Adipocyte (in vitro differentiated cells): ENCODE measurements at places on chromosomes 3 and 15.

DNA sequence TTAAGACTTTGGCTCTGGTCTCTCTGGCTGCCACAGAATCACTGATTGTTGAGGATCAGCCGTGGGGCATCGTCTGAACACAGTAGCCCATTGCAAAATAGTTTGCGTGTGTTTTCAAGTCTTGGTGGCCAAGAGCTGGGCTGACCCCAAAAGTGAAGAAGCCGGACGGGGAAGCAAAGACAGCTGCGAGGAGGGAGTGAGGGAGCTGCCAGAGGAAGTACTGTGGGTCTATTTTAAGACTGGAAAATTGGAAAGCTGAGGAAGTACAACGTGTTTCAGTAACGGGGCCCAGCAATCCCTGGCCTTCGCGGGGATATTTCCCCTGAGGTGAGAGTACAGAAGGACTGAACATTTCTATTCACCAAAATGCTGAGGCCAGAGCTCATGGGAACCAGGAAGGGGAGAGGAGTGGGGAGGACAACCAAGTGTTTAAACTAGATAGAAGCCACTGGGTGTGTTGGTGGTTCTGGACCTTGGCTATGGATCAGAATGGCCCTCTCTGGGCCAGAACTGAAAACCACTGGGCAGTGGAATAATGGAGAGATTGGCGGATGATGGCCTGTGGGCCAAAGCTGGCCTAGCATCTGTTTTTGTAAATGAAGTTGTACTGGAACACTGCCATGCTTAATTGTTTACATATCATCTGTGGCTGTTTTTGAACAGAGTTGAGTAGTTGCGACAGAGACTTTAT is 34.1 kb upstream of the LIMD1 start:
- peak; percentile 70 for DNase-seq

DNA sequence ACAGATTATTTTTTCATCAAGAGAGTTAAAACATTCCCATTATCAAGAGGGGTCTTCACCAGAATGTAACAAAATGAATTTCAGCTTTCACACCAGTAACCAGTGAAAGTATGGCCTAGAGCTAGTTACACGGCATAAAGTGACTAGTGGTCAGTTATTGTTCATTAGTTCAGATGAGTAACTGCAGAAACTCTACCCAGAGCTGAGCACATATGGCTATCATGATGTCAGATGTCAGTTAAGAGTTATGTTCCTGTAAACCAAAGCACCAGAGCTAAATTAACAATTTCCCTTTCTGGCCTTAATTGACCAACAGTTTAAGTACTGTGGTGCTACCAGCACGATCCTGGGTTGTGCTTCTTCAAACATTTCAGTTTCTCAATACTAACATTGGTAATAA is 6.6 kb upstream of the MRPS25 start:
- DNase-seq = no peak

DNA sequence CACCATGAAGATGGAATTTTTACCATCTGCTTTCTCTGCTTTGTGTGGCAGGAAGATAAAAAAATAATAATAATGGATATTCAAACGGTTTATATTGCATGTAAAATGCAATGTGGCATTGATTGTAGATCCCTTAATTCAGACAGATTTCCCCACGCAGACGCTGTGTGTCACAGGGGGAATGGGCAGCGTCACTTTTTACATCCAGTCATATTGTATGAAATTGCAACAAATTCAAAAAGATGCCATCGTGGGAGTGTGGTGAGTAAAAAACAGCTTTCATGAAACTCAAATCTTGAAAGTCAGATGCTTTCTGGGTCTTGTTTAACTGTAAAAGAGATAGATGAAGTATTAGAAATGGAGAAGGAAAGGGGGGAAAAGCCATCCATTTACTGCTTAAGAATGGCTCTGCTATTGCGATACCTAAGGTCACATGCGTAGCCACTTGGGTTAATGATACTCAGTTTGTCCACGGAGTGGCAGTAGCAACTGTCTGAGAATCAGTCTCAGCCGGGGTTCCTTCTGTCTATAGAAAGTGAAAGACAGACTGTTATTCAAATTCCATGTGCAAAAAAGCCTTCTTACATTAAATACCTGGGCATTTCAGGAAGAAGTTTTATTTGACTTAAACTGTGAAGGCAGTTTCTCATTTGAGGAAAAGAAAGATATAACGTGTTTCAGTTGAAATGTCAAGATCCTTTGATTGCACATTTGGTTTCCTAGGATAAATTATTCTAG is 28.5 kb downstream of the BTD start:
- DNase-seq = peak; percentile 96

DNA sequence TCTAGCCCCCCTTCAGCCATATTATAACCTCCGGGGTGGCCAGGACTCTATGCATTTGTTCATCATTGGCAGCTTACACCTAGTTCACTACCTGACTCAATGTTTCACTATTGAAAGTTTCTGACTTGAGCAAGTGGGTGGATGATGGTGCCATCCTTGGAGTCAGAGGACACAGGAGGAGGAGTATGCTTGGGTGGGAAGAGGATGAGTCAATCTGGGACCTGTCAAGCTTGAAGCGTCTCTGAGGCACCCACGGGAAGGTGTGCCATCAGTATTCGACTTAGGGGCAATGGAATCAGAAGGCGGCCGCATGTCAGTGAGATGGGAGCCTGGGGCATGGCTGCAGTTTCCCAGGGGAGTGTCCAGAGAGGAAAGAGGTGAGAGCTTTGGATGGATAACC is 133.3 kb downstream of the EPHB1 start:
- no peak for DNase-seq

DNA sequence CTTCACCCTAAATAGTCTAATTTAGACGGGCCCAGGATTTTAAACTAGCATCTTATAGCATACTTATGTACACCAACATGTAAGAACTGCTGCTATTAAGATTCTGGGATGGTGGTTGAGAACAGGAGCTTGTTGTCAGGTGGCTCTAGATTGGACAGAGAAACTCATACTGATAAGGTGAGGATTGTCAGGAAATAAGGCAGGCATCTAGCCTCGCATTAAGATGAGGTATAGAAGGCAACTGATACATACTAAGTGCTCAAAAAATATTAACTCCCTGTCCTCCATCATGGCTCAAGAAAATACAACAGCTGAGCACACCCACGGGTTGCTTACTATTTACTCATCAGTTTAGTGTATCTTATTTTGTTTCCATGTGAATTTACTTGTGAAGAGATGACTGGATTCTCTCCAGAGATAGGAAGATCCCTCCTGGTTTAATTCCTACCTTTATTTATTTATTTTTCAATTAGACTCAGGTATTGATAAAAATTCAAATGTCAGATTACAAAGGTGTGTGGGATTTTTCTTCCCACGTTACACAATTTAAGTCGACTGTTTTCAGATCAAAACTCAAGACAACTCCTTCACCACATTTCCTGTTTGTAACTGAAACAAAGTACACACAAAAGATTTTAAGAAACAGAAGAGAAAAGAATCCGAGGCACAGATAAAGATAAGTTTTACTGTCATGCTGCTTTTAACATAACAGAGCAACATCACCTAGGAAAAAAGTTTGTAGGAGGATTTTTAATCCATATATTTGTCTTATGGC is at the start of gene TRAT1:
TRAT1 (plus strand) TSS at position 664 of the 775 bp plus-strand sequence. CDS start 142 bp downstream, outside the sequence.
- DNase-seq = no peak

- DNase-seq = no peak
Observed at GRCh38 chr3:193057616-193058015, 140.0 kb upstream of the MB21D2 start.

DNA sequence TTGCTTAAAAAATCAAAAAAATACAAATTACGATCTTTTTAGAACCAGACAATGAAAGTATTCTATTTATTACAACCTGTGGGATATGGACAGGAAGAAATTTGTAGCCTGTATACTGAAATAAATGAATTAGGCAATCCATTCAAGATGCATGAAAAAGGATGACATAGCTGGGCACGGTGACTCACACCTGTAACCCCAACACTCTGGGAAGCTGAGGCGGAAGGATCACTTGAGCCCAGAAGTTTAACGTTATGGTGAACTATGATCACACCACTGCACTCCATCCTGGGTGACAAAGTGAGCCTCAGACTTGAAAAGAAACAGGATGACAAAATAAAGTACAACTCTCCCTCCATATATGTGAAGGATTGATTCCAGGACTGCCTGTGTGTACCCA is 74.1 kb downstream of the MSL2 start:
- no peak for DNase-seq

GRCh38 chr15:36883713-36884517 is 216.4 kb downstream of the MEIS2 start:
- peak; percentile 96 for DNase-seq

DNA sequence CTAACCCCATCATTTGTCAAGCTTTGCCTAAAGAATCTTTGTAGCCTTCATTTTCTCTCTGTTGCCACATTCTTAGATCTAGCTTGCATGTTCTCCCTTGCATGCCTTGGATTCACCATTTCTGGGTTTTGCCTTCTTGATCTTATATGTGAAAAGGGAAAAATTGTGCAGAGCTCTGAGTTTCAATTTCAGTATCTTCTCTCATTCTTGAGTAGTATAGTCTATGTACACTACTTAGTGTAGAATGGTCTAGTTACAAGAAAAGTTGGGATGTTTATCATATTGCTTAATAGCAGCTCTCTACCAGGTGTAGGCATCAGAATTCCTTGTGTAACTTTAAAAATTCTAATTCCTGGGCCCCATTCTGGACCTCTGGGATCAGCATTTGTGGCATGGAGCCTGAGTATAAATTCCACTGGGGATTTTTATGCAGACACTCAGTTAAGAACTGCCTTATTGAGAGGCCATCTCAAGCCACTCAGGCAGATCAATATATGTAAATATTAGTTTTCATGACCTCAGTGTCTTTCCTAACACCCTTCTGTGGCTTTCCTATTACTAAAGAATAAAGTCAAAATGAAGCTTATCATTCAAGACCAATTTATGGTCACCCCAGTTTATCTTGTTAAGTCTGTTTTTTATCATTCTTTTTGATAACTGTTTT is 23.4 kb downstream of the GTF2E1 start:
- DNase-seq = no peak

GRCh38 chr3:89692601-89693000 is 585.2 kb downstream of the EPHA3 start:
- DNase-seq = no peak

- peak; percentile 59 for DNase-seq
Observed at GRCh38 chr3:53890726-53891475, 758 bp downstream of the SELENOK start.

- no peak for DNase-seq
Observed at GRCh38 chr3:193225302-193226125, 15.5 kb upstream of the PLAAT1 start.

DNA sequence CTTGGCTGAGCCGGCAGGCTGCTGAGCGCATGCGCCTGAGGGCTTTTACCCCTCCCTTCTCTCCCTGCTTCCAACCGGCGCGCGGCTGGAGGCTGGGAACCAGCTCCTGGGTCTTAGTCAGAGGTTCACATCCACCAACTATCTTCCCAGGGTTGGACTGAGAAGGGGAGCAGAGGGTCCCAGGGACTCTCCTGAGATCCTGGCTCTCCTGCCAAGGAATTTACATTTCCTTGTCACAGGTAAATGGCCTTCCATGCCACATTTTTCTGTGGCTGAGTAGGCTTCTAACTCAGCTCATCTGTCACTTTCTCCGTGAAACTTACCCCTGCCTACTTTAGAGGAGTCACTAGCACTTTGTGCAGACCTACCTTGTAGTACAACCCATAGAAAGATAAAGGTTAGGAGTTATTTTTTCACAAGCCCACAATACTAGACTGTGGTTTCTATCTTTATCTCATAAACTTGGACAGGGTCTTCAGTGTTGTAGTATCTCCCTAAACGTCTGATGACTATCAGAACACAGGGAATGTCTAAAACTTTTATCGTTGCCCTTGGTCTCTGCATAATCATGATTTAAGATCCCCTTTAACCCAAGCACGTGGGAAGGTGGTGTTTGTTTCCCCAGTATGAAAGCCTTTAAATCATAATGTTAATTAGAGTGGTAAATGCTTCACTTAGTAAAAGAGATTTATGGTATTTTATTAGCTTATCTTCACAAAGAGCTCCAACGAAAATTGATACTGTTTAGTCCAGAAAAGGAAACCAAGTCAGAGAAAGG is 638 bp upstream of the TBC1D5 start:
- no peak for DNase-seq

- DNase-seq = no peak
Observed at GRCh38 chr15:19973718-19974117, 567.9 kb downstream of the GOLGA6L6 start.

GRCh38 chr15:89358435-89358754 is 23.8 kb upstream of the POLG start:
- DNase-seq = no peak

DNA sequence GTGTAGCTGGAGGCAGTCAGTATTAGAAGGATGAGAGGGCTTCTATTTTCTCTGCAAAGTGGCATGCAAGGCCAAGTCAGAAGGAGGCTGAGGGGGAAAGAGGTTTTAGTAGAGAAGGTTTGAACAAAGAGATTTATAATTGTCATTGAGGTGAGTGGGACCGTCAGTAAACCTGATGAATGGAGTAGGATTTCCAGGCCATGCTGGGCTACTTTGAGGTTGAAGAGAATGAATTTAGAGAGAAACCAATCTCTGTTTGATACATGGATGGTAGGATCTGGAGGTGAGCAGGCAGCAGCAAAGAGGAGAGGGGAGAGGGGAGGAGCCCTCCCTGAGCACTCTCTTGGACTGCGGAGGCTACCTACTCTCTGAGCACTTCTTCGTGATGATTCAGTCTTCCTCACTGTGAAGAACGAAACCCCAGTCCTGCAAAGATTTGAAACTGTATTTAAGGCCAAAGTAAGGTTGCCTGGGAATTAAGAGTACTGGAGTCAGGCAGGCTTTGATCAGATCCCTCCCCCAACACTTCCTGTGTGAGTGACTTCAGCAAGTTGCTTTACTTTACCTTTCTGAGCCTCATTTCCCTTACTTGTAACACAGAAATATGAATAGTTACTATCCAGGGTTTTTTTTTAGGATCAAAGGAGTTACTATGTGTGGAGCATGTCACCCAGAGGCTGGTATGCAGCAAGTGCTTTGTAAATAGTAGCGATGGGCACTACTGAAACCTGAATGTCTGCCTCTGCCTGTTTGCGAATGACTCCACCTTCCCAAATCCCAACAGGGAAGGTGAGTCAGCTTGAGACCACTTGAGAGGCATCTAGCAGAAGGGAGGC is 75.8 kb downstream of the RPL39L start:
- DNase-seq = no peak

GRCh38 chr3:58144478-58145325 is 66.1 kb downstream of the DNASE1L3 start:
- no peak for DNase-seq

- DNase-seq = peak; percentile 89
Observed at GRCh38 chr3:15982667-15983196, 185.0 kb upstream of the ANKRD28 start.
